Left kidney (tissue), 8 donors: ENCODE measurements at places on chromosomes 5 and 9.
A peak's percentile ranks its signal among the peaks of the same experiment; 100 is the strongest.

DNA sequence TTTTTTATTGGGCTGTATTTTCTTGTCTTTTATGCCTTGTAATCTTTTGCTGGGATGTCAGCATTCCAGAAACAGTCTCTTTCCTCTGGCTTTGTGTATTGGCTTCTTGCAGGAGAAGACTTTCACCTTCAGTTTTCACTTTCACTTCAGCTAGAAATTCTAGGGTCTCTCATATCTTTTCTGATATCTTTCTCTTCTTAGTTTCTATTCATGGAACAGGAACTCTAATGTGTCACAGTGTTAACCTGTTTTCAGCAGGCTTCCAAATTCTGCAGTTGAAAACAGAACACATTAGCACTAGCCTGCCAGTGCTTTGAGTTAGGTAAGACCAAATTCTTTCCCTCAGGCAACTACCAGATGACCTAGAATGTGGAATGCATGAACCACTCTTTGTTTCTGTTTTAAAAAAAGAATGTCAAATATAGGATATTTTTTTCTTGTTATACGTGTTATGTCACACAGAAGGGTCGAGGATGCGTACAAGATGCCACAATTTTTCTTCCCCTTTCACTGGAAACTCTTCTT is 164.7 kb downstream of the TUSC1 start:
- DNase-seq = no peak

GRCh38 chr5:139648205-139649081 is at the start of gene CXXC5:
Gene CXXC5, plus strand, starts transcription at chr5:139648349. Its CDS starts 32,175 bp downstream, at chr5:139680524.
- no peak for DNase-seq

GRCh38 chr9:38357350-38358114 is 35.0 kb upstream of the ALDH1B1 start:
- DNase-seq = no peak

DNA sequence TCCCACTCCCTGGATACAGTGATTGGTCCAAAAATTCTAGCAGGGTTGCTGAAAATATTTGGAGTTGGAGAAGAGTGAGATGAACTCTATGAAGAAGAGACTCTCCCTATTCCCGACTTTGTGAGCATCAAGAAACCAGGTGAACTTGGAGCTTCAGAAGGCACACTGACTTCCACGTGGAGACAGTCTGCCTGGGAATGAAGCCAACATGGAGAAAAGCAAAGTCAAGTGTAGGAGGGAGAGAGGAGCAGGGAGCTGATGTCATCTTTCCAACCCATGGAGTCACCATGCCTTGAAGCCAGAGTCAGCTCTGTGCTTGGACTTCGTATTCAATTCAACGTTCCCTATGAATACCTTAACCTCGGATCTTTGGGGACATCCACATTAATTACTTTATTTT is 125.1 kb downstream of the NPR3 start:
- DNase-seq = no peak

DNA sequence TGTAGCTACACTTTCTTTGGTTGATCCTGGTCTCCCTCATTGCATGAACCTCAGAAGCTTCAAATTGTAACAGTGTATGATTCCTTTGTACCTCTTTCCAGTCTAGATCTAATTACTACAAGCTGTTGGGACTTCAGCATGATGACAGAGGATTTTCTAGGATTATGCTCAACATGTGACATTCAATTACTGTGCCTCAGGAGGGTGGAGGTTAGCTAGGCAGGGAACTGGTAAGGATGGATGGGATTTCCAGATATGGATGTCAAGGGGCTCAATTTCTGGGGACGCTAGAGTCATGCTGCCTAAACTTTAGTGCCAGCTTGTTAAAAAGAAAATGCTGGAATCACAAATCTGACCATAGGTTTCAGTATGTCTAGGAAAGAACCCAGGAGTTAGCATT is 29.2 kb upstream of the GLRA1 start:
- no peak for DNase-seq

- no peak for DNase-seq
These were observed 14.1 kb upstream of the MAP1B start for GRCh38 chr5:72093217-72093616.

DNA sequence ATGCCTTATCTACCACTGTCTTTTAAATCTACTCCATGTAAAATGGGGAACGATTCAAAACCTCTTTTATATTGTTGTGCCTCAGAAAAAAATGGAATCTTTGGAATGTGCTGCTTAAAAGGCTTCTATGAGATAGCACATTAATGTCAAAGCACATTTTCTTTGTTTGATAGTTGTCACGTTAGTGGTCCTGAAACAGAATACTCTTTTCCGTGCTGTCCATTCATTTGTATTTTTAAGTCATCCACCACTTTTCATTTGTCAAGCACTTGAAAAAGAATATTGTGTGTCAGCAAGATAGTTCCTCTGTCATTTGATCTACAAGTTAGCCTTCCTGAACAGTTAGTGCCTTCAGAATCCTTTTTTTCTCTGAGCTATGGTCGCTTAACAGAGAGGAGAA is 246.9 kb downstream of the MAST4 start:
- DNase-seq = no peak

- DNase-seq = peak; percentile 43
These were observed 1.5 kb downstream of the NFIL3 start for GRCh38 chr9:91421971-91422757.

DNA sequence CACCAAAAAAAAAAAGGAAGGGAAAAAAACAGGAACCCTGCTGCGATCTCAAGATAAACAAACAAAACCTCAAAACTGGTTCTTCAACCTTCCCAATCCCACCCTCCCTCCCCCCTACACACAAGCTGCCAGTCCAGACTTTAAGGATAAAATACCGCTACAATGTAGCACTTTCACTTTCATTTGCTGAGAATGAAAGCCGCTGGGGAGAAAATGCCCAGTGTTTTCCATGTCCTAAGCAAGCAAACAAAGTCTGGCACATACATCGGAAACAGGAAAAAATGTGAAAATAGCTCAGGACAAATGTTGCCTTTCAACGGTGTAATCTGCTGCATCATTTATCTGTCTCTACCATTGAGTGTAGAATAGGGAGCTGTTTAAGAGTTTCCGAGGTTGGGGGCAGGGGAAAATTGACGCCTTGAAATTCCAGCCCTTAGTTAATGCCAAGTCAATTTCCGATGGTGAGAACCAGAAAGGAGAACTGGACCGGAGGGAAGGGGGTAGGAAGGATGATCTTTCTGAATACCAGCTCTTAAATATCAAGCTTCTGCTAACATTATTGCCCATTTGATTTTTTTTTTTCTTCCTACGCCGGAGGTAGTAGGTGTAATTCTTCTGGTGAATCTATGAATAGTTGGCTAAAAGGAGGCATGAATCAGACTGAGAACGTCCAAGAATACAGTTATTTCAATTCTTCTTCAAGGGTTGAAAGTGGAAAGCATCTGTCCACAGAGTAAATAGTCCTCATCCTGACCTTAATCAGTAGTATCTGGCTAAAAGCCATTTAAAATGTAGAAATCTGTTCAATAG is 1.2 kb upstream of the ADAMTS6 start:
- peak; percentile 72 for DNase-seq

GRCh38 chr5:127907907-127908306 is 175.7 kb upstream of the SLC12A2 start:
- DNase-seq = no peak

DNA sequence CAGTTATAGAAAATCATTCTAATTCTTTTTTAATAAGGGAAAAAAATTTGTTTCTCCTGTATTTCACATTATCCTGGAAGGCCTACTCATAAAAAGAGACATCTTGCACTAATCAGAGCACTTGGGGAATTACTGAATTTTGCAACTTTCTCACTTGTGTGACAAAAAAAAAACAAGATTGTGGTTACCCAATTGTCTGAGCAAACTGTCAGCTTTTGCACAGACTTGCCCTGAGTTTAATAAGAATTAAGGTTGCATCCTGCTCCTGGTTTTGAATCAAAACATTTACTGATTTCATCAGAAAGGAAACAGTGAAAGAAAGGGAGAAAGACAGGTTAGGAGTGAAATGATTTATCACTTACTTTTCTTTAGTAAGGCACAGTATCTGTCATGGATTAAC is 10.6 kb upstream of the SH3RF2 start:
- DNase-seq = no peak

DNA sequence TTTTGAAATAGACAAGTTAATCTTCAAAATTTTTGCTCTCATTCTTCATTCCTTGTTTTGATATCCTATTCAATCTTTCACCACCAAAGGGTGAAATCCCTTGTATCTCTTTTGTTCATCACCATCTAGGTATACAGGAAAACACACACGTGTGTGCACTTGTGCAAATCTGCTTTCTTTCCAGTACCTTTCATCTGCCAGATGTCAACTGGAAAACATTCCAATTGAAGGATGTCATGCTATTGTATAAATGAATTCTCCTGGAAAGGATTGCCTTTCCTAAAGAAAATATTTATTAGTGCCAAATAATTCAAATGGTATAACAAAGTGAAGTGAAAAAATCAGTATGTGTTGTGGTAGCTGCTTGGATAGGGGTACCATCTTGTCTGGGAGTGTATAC is 123.7 kb downstream of the RANBP17 start:
- DNase-seq = no peak

DNA sequence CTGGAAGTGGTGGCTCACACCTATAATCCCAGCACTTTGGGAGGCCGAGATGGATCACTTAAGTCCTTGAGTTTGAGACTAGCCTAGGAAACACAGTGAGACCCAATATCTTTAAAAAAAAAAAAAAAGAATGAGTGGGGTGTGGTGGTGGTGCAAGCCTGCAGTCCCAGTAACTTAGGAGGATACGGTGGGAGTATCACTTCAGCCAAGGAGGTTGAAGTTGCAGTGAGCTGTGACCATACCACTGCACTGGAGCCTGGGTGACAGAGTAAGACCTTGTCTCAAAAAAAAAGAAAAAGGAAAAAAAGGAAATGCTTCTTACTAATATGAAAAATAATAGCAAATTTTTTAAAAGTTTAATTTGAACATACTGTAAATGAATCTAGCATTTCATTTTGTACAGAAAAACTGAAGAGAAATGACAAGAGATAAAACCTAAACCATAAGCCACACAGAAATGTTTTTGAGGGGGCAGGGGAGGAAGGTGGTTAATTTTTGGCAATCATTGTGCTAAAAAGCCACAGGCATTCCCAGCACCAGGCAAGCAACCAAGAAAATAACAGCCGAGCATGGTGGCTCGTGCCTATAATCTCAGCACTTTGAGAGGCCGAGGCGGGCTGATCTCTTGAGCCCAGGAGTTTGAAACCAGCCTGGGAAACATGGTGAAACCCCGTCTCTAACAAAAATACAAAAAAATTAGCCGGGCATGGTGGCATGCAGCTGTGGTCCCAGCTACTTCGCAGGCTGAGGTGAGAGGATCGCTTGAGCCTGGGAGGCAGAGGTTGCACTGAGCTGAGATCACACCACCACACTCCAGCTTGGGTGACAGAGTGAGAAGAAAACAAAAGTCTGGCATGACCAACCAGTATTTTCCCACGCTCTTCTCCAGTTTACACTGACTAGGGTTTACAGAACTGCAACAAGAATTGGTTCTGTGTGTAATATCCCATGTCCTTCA is 114.5 kb upstream of the NR5A1 start:
- DNase-seq = no peak

DNA sequence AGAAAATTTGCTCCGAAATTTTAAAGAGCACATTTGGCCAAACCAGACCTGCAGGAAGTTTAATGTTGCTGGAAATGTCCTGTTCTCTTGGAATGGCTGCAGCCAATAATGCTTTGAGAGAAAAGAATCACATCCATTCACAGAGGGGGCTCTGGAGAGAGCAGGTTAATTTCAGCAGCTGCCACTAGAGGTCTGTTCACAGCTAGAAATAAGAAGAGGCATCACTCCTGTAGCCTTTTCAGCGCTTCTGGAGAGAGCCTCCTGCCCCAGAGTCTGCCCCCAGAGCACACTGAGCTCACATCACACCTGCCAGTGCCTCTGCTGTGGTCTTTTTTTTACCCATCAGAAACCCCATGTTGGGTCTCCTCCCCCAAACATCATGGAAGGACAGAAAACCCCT is 124.8 kb upstream of the RAD23B start:
- peak; percentile 38 for DNase-seq

DNA sequence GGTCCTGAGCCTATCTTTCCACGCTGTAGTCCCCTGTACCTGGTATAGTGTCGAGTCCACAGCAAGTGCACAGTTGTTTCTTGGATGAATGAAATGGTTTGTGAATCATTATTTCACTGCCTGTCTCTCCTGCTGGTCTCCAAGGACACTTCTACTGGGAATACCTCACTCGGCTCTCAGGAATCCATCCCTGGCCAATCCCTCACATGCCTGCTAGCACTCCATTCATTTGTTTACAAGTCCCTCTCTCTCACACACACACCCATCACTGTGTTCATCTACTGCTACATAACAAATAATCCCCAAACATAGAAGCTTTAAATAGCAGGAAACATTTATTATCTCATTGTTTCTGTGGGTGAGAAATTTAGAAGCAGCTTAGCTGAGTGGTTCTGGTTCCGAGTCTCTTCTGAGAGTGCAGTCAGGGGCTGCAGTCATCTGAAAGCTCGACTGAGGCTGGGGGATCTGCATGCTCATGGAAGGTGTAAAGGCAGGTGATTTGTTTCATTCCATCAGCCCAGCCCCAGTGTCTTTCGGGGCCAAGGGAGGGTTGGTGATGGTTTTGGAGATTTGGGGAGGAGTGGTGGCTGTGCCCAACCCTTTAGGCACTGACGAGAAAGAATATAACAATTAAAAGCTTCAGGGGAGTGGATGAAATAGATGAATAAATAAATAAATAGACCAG is 132.7 kb upstream of the IER5L start:
- no peak for DNase-seq

DNA sequence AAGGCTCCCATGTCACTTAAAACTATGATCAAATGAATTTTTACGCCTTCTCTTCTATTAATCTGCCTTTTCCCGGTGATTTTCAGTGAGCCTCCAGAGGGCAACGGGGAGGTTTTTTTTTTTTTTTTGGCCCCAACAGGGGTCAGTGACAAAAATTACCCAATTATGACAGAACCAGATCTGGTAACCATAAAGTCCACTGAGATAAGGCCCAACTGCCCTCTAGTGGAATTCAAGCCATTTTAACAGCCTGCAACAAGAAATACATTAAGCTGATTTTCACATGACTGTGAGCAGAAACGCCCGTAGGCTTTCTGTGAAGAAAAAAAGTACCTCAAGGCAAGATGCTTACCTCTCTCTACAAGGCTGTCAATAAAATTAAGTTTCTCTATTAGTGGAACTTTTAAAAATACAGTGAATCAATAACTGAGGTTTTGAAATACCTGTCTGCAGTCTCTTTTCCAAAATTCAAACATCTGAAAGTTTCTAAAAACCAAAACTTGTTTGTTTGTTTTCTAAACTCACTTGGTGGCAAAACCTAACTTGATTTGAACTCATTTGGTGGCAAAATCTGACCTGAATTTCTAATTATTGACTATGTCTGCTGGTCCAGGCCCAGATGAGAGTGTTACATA is 49.7 kb upstream of the FST start:
- DNase-seq = no peak

DNA sequence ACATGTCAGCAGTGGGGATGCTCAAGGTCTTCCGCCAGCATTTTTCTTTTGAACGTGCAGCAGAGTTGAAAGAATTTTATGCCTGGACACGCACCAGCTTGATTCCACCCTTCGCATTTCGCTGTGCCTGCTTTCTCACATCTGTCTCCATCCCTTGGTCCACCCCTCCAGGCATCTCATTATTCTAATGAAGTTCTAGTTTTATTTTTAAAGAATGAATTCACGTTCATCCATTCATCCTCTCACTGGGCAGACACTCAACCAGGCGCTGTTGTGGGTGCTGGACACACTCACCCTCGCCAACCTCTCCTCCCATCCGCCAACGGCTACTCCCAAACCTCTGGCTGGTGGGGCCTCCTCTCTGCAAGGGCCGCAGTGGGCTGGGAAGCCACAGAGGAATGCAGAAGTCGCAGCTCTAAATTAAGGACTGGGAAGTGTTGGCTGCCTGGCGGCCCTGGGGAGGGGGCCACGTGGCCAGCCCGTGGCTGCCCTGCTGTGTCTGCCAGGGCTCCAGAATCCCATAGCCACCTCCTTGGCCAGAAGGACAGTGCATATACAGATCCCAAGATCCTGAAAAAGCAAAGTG is 6.7 kb downstream of the SUSD3 start:
- DNase-seq = no peak
